Esophagus squamous epithelium (tissue), 5 donors: ENCODE measurements at places on chromosomes 4 and X.
A peak's percentile ranks its signal among the peaks of the same experiment; 100 is the strongest.

GRCh38 chrX:120452131-120452530, 17.0 kb downstream of the LAMP2 start:
- DNase-seq, result no peak

GRCh38 chrX:118562582-118563164, 67.1 kb downstream of the DOCK11 start:
- no peak for DNase-seq

- DNase-seq, result no peak
These were observed 36.0 kb downstream of the GAB3 start for GRCh38 chrX:154714925-154715324.

DNA sequence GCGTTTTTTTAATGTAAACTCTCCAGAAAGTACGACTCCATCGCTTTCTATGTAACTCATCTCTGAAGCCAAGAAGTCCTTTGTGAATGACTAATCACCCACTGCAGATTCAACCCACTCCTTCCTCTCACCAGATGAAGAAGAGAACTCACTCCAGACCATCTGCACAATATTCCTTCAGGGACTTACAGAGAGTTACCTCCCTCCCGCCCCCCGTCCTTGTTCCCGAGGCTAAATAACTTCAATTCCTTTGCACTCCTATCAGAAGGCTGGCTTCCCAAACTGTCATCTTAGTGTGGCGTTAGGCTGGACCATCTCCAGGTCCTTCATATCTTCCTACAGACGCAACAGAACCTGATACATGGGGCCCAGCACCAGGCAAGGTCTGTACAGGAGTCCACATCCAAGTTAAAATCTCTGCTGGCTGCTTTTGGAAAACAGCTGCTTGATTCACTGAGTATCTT, 82.4 kb downstream of the AFAP1 start:
- DNase-seq, result no peak

DNA sequence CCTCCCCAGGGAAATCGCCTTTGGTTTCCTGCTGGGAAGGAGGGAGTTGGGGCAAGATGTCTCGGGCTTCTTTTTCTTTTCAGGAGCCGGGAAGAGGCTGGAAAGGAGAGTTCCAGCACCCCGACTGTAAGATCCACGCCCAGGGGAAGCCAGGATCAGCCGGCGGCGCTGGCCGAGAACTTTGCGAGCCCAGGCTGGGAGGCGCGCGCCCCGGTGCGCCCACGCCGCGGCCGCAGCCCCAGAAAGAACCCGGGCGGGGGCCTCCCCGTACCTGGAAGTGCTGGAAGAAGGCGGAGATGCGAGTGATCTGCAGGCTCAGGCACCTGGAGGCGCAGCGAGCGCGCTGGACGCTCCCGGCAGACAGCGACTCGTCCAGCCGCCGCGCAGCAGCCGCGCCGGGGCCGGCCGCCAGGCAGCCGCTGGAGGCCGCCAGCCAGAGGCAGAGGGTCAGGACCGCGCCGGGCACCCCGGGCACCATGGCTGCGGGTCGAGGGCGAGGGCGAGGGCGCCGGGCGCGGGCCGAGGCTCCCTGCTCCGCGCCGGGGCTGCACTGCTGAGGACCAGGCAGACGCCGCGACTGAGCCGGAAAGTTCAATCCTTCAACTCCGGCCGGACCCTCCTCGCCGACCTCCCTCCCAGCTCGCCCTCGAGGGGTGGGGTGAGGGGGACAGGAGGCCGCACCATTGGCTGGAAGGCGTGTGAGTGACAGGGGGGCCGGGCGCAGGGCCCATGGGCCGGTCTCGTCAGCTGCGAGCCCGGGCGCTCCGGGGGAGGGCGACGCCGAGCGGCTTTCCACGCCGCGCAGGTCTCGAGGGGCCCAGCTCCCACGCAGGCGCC, at the start of gene ANOS1:
ANOS1 (minus strand) TSS at position 579 of the 837 bp plus-strand sequence; CDS start at position 478, 101 bp downstream.
- DNase-seq, result no peak

DNA sequence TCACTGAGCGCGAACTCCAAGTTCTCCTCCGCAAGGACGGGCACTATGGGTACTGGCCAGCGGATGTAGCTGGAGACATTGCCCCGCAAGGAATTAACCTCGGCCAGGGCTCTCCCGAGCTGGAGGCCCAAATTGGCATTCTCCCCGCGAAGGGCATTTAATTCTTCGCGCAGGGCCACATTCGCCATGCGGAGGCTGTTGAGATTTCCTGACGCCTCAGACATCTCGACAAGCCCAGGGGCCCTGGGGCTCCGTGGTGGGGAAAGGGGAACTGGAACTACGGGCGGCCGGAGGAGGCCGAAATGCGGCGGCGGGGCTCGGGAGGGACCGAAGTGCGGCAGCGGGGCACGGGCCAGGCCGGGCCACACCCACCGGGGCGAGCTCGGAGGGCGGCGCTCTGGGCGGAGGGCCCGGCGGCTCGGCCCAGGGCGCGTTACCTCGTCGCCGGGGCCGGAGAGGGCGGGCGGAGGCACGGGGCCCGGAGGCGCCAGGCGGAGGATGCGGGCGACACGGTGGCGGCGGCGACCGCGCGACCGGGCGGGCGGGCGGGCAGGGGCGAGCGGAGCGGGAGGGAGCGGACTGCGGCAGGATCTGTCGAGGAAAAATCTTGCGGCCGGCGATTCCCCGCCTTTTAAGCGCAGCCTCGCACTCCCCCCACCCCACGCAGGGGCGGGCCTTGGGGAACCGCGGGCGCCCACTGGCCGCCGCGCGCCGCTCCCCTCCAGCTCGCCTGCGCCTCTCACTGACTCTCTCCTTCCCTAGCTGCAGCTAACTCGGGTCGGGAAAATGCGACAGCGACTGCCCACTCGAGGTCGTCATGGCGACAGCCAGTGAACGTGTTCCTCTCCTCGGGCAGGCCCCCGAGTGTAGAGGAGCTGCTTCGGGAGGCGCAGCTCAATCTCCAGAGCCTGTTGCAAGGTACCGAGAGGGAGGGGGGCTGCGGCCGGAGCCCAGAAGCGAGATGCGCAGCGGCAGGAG, at the start of gene RTL5:
RTL5 (minus strand) TSS at position 599 of the 978 bp plus-strand sequence.
- DNase-seq, result no peak

GRCh38 chr4:107721436-107722100, 1.5 kb upstream of the PAPSS1 start:
- peak; percentile 4 for DNase-seq

GRCh38 chrX:568311-568710, 62.3 kb upstream of the SHOX start:
- no peak for DNase-seq

DNA sequence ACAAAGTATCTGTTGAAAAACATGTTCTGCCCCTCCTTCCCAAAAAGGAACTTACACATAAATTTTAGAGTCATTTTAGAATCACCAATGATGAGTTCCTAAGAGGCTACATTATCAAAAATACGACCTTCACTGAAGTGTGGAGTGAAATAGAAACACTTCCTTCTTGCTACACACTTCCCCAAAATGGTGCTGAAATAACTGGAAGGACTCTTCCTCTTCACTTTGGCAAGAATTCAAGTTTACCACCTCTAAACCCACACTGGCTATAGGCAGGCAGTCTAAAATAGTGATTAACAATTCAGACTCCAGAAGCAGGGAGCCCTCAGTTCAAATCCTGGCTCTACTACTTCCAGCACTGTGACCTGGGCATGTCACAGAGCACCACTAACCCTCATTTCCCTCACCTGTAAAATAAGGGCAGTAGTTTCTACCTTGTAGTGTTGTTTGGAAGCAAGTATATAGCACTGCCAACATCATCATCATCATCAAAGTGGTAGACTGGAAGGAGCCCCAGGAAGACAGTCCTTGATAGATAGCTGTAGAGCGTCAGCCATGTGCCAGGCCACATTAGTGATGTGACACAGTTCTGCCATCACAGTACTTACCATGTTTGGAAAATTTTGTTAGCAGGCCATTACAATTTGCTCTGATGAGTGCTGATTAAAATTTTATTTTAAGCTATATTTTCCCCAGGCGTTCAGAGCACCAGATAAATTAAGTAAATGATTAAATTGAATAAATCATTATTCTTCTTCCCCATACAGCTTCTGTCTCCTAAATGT, 103.3 kb downstream of the PARM1 start:
- no peak for DNase-seq

DNA sequence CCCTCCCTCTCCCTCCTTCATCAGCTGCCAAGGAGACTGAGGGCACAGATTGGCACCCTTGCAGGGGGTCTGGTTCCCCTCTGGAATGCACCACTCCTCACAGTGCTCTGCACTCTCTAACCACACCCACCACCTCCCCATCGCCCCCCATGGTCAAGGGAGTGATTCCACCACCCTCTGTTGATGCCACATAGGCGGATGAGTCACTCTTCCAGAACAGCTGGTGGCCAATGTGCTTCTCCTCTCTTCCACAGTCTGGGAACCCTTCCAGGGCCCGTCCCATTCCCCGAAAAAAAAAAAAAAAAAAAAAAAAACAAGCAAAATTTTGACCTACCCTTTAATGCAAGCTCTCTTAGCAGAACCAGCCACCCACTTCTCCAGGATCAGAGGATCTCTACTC, 341.3 kb upstream of the KLF3 start:
- DNase-seq, result no peak

GRCh38 chrX:76172325-76172893, 453 bp upstream of the PBDC1 start:
- DNase-seq, result no peak

GRCh38 chr4:114192854-114193253, 213.4 kb upstream of the ARSJ start:
- DNase-seq, result no peak

DNA sequence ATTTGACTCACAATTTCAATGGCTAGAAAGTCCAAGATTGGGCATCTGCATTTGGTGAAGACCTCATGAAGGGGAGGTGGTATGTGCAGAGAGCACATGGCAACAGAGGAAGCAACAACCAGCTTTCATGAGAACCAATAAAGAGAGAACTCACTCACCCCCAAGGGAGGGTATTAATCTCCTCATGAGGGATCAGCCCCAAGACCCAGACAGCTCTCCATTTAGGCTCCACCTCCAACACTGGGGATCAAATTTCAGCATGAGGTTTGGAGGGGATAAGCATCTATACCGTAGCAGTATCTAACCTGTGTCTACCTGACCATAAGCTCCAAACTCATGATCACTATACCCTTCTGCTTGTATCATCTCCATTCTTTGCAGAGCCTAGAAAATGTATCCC, 9.3 kb upstream of the TBC1D19 start:
- DNase-seq, result no peak

GRCh38 chr4:151801547-151802516, 41.0 kb upstream of the GATB start:
- no peak for DNase-seq

- DNase-seq, result no peak
These were observed 77.9 kb upstream of the MID1 start for GRCh38 chrX:10698318-10698640.

GRCh38 chrX:135384161-135384836, 37.4 kb upstream of the SMIM10L2A start:
- DNase-seq, result no peak

- no peak for DNase-seq
These were observed 65.9 kb downstream of the ANTXR2 start for GRCh38 chr4:80006935-80007744.

- no peak for DNase-seq
These were observed 770.8 kb upstream of the PRKX start for GRCh38 chrX:4484266-4484665.

GRCh38 chrX:40016749-40017148, 81.0 kb downstream of the BCOR start:
- no peak for DNase-seq

GRCh38 chr4:107252571-107252970, 216.5 kb upstream of the DKK2 start:
- DNase-seq, result no peak

- DNase-seq, result no peak
These were observed 526.4 kb upstream of the CXorf51A start for GRCh38 chrX:147340947-147341346.

- no peak for DNase-seq
These were observed 270.6 kb upstream of the GK2 start for GRCh38 chr4:79678472-79679202.

DNA sequence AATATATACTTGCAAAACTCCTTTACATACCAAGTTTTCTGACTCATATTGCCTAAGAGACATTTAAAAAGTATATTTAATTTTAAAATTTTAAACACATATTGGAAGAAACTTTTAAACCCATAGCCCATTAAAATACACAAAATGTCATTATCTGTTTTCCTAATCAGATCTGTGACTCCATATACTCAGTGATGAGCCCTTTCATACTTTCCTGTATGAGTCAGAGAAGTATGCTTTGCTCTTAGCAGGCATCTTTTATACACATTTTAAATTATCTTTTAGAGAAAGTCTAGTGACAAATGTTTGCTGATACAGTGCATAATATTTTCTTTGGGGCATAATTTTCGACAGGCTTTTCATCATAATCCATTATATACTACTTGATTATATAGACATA, 26.4 kb downstream of the SPIN3 start:
- DNase-seq, result no peak

DNA sequence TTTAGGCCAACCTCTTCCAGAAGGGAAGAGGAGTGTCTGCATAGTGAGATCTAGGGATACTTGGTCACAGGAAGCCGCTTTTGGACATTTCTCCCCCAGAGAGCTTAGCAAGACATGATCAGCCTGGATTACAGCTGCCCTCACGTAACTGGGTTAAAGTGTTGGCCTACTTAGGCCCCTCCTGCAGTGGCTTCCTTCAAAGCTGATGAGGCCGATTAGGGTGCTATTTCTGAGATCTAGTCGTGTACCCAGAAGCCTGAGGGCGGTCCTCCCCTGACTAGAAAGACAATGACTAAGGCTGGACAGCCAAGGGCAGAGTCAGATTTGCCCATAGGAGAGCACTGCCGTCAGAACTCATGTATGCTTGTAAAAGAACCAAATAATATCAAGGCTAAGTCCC, 135.0 kb downstream of the AMMECR1 start:
- DNase-seq, result no peak
